ENCODE measurements at places on chromosomes 2 and 18.

DNA sequence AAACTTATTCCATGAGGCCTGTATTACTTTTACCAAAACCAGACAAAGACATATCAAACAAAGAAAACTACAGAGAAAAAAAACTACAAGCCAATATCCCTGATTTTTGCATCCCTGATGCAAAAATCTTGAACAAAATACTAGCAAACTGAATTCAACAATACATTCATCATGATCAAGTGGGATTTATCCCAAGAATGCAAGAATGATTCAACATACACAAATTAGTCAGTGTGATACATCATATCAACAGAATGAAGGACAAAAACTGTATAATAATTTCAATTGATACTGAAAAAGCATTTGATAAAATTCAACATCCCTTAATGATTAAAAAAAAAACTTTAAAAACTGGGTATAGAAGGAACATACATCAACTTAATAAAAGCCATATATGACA lies 106.8 kb downstream of the SLC39A10 start:
- DNase-seq: no peak

- peak; percentile 37 for DNase-seq
Observed at GRCh38 chr2:236731767-236732580, 162.3 kb downstream of the ACKR3 start.

DNA sequence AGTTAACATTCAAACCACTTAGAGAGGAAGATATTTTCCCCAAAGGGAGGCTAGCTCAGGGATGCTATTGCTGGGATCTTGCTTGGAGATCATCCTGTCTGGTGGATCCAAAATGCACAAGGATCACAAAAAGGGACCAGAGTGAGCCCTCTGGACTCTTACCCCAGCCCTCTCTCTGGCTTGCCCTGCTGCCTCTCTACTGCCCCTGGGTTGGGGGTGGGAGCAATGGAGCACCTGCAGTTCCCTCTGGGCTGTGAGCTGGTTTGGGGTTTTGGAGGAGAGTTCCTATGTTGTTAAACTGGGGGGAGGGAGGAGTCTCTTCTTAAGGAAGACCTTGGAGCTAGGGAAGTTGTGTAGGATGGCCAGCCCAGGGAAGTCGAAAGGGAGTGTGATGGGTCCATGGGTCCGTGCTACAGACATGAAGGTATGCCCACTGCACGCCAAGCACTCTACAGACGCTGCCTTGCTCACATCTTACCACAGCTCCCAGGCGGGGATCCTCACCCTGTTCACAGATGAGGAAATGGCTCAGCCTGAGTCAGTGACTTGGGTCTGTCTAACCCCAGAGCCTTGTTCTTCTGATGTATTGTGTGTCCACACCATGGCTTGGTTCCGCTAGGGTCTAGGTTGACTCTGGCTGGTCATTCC lies 3.8 kb downstream of the LBH start:
- no peak for DNase-seq

- DNase-seq: no peak
Observed at GRCh38 chr2:118774458-118775133, 72.9 kb downstream of the EN1 start.

DNA sequence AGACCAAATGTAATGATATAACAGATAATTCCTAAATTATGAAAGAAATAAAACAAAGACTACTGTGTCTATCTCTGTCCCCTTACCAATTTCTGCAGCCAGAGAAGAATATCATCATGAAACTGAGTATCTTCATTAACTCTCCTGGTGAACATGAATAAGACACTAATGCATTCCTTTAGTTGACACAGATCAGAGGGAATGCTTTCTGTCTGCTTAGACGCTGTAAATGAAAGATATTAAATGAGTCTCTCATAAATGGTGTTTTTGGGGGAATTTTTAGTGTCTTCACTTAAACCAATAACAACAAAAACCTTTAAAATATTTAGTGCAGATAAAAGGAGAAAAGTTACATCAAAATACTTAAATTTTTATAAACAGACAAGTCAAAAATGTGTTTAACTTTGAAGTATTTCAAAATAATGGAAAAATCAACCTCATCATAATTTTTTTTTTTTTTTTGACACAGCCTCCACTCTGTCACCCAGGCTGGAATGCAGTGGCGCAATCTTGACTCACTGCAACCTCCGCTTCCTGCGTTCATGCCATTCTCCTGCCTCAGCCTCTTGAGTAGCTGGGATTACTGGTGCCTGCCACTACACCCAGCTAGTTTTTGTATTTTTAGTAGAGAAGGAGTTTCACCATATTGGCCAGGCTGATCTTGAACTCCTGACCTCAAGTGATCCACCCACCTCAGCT lies 16.0 kb downstream of the EPG5 start:
- no peak for DNase-seq

- DNase-seq: no peak
Observed at GRCh38 chr18:5475267-5475666, 68.5 kb downstream of the EPB41L3 start.

DNA sequence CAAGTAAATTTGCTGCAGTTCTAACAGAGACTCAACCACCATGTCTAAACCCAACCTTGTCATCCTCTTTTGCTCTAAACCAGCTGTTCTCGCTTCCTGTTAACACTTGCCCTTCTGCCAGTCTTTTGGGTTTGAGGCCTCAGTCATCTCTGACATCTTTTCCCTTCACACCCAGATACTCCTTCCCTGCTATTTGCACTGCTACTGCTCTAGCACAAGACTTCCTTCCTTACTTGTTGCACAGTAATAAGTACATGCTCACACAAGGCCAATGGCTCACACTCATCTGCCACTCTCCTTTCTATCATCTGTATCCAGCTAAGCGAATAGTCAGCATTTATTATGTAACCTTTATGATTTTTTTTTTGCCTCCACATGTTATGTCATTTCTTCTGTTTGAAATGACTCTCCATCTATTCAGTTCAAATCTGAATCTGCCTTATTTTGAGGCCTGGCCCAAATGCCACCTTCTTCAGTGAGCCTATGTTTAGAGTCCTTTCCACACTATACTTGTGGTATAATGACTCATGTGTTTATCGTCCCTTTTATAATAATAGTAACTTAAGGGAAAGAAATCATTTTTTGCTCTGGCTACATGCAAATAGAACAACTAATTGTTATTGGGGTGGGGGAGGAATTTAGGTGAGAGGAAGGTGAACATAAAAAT lies 22.5 kb upstream of the CDKL4 start:
- DNase-seq: no peak

DNA sequence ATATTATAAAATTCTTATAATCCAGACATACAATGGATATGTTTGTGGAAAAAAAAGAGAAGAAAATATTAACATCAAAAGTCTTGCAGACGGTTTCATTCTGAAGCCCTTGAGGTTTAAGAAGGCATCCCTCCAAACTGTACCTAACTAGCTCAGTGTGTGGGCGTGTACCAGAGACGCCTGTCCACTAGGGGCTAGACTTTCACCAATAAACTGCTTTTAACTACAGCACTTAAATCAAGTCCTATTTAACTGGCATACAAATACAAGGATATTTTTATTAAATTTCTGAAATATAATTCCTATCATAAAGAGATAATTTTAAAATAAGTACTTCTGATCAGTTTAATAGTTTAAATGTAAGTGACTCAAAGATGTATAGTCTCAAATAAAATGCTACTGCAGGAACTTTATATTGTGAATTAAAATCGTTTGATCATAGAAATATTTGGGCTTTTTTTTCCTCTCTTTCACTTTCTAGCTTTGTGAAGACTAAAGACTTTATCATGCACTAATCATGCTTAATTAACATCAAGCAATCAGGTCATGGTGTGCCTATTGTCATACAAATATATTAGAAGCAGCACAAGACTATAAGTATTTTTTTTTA lies 437.7 kb downstream of the SATB2 start:
- DNase-seq: peak; percentile 39

GRCh38 chr18:8339210-8339609 lies 270.0 kb upstream of the RAB12 start:
- no peak for DNase-seq

DNA sequence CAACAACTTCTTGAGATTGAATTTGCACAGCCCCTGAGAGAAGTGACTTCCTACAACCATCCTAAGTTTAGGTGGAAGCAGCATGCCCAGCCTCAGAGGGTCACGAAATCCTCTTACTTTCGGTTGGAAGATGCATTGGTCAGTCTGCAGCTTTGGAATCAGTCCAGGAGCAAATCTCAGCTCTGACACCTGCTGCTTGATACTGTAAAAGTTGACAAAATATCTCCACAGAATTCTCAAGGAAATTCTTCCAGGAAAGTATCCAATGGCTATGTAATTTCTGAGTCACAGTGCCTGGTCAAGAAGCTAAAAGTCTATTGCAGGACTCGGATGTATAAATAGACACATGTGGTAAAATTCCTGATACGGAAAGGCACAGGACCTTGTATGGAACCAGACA lies 414.5 kb upstream of the GYPC start:
- DNase-seq: no peak

DNA sequence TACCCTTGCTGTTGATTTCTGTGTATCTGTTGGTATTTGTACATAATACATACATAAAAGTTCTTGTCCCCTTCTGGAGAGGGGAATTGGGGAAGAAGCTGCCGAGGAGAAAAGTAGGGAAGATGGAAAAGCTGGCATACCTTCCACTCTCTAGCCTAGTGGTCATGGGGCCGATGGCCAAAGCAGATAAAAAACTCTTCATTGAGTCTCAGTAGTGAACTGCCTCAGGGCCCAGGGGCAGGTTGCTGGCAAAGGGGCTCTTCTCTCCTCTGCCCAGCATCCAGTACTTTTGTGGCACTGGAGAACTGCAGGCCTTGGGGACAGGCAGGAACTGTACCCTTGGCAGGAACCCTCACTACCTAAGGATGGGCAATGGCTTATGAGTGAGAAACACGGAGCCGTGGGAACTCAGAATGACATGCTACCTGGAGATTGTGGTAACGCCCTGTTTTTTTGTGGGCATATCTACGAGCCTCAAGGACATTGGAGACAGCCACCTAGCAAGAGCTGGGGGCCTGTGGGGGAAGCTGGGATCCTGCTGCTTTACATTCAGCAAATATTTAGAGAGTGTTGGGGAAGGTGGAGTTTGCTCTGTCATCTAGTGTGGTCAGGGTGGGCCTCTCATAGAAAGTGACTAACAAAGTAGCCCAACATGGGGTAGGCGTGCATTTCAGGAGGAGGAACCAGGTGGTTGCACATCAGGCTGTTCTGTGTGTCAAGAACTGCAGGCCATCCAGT lies 22.6 kb upstream of the ITGB6 start:
- no peak for DNase-seq

DNA sequence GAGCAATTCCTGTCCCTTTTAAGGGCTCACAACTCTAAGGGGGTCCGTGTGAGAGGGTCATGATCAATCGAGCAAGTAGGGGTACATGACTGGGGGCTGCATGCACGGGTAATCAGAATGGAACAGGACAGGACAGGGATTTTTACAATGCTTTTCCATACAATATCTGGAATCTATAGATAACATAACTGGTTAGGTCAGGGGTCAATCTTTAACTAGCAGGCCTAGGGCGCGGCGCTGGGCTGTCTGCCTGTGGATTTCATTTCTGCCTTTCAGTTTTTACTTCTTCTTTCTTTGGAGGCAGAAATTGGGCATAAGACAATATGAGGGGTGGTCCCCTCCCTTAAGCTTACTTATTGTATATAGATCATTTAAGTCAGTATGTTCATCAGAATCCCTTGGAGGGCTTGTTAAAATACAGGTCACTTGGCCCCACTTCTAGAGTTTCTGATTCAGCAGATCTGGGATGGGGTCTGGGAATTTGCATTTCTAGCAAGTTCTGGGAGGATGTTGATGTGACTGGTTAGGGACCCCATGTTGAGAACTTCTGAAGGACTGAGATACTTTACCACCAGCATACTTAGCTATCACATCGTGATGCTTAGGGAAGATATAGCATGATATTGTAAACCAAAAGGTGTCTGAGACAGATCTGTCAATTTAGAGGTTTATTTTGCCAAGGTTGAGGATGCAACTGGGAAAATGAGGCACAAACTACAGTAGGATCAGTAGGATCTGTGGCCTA lies 2.8 kb upstream of the INPP4A start:
- DNase-seq: no peak

DNA sequence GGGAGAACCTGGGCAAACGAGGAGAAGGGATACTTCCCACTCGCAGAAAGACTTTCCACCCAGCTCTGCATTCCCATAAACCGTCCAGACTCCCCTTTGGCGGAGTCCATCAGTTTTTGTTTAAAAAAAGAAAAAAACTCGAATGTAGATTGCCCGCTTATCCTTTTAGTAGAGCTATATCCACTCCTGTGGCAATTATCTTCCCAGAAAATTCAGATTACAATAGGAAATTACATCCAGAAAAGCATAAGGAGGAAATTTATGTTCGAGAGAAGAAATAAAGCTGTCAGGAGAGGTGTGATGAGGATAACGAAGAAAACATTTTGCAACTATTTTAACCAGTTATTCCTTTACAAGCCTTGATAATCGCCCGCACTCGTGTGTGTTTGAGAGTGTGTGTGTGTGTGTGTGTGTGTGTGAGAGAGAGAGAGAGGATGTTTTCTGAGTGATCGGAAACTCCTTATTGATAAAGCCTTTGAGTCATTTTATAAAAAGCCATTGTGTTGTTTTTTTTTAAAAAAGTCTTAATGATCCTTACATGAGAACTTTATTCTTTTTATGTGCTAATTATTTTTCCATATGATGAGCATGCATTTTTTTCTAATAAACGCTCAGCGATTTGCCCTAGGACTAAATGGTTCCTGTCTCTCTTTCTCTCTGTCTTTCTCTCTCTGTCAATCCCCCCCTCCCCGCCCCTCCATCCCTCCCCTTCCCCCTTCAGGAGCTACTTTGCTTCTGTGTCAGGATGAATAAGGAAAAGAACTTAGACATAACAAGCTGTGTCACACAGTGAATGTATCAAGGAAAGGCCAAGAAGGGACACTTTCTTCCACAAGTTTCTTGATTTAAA lies 1.1 kb upstream of the PPP3R1 start:
- no peak for DNase-seq

DNA sequence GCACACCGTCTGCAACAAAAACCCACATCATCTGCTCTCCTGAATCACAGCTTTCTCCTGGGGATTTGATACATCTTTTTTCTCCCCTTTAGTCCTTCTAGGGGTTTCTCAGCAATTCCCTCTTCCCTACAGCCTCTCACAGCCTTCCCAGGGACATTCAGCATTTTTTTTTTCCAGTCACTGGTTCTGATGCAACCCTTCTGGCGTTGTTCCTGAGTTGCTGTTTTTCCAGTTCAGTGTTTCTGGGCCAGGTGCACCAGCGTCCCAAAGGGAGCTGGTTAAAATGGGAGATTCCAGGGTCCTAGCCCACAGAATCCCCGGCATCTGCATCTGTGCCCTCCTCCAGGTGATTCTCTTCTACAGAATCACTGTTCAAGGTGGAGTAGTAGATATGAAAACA lies 36.1 kb downstream of the ADCY3 start:
- no peak for DNase-seq

- DNase-seq: peak; percentile 71
Observed at GRCh38 chr2:54577035-54577434, 120.9 kb downstream of the SPTBN1 start.

DNA sequence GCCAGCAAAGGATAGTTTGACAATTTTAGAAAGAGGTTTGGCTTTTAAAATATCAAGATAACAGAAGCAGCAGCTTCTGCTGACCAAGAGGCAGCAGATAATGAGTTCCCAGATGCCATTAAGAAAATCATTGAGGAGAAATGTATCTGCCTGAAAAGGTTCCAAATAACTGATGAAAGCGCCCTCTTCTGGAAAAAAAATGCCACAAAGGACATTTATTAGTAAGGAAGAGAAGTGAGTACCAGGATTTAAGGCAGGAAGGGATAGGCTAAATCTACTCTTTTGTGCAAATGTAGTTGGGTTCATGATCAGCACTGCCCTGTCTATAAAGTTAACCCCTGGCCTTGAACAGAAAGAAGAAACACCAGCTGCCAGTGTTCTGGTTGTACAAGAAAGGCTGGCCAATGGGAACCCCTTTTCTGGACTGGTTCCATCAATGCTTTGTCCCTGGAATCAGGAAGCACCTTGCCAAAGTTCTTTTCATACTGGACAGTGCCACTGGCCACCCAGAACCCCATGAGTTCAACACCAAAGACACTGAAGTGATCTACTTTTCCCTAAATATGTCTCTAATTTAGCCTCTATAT lies 40.6 kb downstream of the DHX57 start:
- peak; percentile 8 for DNase-seq

All from SHP77 (cell line).